Muscle of leg (tissue), 16 donors: ENCODE measurements at places on chromosomes 7 and 10. TPM values are rescaled to one million over a fixed set of nuclear protein-coding genes. Genes with fewer than 3 reads are reported as not detected.
A peak's percentile ranks its signal among the peaks of the same experiment; 100 is the strongest.

DNA sequence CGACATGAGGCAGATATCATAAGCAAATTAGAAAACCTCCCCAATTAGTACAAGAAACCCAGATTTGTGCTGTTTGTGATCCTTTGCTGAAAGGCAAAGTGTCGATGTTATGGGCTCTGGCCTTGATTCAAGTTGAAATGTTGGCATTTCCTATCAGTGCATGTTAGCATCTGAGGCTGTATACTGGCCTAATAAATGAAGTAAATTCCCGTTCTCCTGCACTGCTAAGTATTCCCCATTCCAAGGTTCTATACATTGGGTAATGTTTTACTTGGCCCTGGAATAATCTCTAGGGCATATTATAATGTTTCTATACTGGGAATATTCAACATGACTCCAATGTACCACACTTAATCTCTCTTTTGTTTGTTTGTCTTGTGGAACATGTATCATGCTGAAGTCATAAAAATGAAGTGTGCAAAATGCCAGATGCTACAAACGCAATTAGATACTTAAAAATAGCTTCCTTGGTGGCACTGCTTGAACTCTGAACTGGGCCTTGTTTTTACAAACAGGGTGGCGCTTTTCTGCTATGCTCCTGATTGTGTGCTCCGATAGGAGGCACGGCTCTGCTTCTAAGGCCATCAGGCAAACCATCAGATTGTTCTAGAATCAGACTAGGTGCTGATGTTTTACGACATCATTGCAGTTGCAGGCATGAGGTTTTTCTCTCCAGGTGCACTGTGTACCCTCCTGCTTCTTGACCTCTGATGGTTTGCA, 156.7 kb upstream of the TCF7L2 start:
- no peak for DNase-seq

DNA sequence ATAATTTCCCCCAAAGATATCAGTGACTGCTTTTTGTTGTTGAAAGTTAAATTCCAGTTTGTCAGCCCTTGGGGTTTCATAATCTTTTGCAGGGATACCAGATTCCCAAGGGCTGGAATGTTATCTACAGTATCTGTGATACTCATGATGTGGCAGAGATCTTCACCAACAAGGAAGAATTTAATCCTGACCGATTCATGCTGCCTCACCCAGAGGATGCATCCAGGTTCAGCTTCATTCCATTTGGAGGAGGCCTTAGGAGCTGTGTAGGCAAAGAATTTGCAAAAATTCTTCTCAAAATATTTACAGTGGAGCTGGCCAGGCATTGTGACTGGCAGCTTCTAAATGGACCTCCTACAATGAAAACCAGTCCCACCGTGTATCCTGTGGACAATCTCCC, 3.2 kb downstream of the CYP26A1 start:
- no peak for DNase-seq

- DNase-seq: no peak
Measured at GRCh38 chr7:109318136-109318535, 748.5 kb downstream of the DNAJB9 start.

GRCh38 chr7:115634633-115635032, 395.9 kb downstream of the TFEC start:
- DNase-seq: peak; percentile 6

TMEM60 gene
- polyA plus RNA-seq: 14.7 TPM

DNA sequence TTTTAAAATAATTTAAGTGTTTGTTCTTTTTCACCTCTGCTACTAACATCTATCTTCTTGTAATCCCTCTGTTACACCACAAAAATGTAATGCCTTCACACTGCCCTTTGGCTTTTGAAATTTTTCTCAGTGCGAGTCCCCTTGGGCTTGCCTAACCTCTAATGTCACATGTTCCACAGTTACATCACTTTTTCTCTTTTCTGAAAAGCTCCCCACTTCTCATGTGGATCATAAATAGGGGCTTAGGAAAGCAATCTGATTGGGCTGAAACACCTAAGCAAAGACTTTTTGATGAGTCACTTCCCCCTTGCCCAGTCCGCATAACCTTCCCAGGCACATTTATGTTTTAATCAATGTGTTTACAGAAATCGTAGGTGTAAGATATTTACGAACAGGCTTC, 288.2 kb downstream of the IPMK start:
- DNase-seq: no peak

PPP1R3C gene
- polyA plus RNA-seq: 131 TPM

DNA sequence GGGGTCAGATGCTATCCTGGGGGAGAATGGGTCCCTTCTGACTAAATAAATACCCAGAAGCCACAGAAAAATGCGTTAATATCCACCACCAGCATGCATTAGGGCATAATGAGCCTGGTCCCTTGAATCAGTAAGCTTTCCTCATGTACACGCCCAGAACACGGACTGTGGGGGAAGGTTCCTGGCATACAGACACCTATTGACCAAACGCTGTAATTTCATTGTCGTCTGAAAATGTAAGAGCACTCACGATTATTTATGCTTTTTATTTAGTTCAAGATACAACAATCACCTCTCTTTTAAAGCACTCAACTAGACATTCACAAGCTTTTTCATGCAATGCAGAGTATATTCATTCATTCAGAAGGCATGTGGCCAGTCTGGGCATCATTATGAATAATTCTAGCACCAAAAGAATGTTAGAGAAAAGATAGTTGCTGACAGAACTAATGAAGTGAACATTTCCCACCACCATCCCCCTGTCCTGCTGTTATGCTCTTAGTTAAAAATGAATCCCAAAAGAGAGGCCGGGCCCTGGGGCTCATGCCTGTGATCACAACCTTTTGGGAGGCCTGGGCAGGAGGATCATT, 101.0 kb downstream of the SVIL start:
- no peak for DNase-seq

- DNase-seq: no peak
Measured at GRCh38 chr7:27025270-27025669, 70.5 kb downstream of the HOXA1 start.

CPA5 gene
- 3.8 TPM for polyA plus RNA-seq

OR13A1 gene
- not detected for polyA plus RNA-seq

- DNase-seq: no peak
Measured at GRCh38 chr7:69947998-69948397, 349.7 kb downstream of the AUTS2 start.

DNA sequence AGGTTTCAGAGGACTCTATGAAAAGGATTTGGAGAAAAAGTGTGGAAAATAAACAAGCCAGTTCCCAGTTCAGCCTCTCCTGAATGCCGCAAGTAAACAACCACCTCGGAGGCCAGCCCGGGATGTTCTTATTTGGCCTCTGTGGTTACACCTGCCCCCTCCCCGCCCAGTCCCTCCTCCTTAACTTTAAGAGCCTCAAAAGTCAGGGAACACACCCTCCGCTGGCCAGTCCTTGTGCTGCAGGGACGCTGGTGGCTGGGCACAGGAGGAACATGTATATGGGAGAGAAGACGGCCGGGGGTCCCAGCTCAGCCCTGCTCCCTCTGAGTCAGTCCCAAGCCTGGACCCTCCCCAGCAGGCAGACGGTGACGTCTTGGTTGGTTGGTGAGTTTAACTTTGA, 6.1 kb downstream of the CHST3 start:
- DNase-seq: no peak

DNA sequence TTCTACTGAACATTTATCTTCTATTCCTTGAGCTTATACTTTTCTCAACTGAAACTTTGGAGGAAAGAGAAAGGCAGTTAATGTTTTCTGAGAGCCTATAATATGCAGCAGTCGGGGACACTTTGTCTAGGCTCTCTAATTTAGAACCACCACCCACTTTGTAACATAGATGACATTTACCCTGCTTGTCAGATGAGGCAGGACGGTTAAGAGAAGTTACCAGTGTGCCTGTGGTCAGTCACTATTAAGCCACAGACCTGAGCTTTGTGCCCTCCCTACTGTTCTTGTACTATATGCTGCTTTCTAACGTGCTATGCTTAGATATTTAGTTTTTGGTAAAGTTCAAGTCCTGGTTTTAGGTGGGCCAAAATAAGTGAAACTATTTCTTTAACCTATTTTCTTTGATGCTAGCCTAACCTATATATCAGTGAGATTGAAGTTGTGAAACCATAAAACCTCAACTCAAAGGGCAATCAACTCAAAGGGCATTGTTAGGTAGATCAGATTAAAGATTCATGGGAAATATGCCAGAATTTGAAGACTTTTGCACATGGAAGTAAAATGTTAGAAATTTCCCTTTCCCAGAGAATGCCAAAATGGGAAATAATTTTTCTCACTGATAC, 156.5 kb upstream of the AGR3 start:
- no peak for DNase-seq

GRCh38 chr10:62266611-62267010, 2.0 kb downstream of the RTKN2 start:
- DNase-seq: no peak
